CD8-positive, alpha-beta memory T cell (primary cell): ENCODE measurements at places on chromosomes 16 and 17. TPM values are rescaled to one million over a fixed set of nuclear protein-coding genes. Genes with fewer than 3 reads are reported as not detected.

GRCh38 chr16:13938480-13938879, 18.5 kb downstream of the ERCC4 start:
- H3K36me3 ChIP-seq, result peaks cover 15% of the 10 kb centered on the region
- H3K27ac ChIP-seq, result no peak overlapping the region
- H3K27me3 ChIP-seq, result no peaks in the 10 kb centered on the region
- no peak overlapping the region for H3K4me3 ChIP-seq
- no peaks in the 10 kb centered on the region for H3K4me1 ChIP-seq

The ACSM2A gene
- total RNA-seq, result not detected

The ZFHX3 gene
- 0.20 TPM for total RNA-seq

The TMEM100 gene
- not detected for total RNA-seq

GRCh38 chr16:50744881-50745280, 3.0 kb downstream of the CYLD start:
- H3K4me3 ChIP-seq, result peak overlapping the region; percentile 83
- H3K36me3 ChIP-seq, result no peaks in the 10 kb centered on the region
- H3K4me1 ChIP-seq, result peaks cover 54% of the 10 kb centered on the region
- no peak overlapping the region for H3K27ac ChIP-seq
- no peak for DNase-seq

The FBXW10B gene
- total RNA-seq, result 0.89 TPM

- H3K27me3 ChIP-seq, result no peaks in the 10 kb centered on the region
- H3K36me3 ChIP-seq, result no peaks in the 10 kb centered on the region
- no peak overlapping the region for H3K4me3 ChIP-seq
- H3K27ac ChIP-seq, result no peak overlapping the region
Observed at GRCh38 chr17:27378482-27379175, 77.6 kb upstream of the KSR1 start.

GRCh38 chr17:77698903-77699623, 259.4 kb upstream of the TNRC6C start:
- no peak for DNase-seq
- no peak overlapping the region for H3K27ac ChIP-seq
- H3K4me3 ChIP-seq, result no peak overlapping the region
- H3K36me3 ChIP-seq, result no peaks in the 10 kb centered on the region

DNA sequence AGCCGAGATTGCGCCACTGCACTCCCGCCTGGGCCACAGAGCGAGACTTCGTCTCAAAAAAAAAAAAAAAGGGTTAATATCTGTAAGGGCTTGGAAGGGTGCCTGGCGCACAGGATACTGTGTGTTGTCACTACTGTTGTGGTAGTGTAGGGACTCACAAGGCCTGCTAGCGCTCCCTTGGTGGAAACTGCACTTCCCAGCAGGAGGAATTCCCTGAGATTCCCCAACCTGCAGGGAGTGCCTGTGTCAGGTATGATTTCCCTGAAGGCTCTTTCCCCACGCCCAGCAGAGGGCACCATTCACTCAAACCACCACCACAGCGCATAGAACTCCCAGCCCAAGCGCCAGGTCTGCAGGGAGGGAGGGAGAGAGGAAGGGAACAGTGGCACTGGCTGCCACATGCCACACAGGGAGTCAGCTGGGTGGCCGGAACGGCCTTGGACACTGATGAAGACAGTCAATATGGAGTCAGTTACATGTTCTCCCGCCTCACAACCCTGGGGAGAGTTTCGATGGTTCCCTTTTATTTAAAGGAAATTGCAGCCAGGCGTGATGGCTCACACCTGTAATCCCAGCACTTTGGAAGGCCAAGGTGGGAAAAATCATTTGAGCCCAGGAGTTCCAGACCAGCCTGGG, 32.7 kb upstream of the CDH1 start:
- peak; percentile 30 for DNase-seq
- no peak overlapping the region for H3K27ac ChIP-seq
- H3K4me3 ChIP-seq, result no peak overlapping the region

DNA sequence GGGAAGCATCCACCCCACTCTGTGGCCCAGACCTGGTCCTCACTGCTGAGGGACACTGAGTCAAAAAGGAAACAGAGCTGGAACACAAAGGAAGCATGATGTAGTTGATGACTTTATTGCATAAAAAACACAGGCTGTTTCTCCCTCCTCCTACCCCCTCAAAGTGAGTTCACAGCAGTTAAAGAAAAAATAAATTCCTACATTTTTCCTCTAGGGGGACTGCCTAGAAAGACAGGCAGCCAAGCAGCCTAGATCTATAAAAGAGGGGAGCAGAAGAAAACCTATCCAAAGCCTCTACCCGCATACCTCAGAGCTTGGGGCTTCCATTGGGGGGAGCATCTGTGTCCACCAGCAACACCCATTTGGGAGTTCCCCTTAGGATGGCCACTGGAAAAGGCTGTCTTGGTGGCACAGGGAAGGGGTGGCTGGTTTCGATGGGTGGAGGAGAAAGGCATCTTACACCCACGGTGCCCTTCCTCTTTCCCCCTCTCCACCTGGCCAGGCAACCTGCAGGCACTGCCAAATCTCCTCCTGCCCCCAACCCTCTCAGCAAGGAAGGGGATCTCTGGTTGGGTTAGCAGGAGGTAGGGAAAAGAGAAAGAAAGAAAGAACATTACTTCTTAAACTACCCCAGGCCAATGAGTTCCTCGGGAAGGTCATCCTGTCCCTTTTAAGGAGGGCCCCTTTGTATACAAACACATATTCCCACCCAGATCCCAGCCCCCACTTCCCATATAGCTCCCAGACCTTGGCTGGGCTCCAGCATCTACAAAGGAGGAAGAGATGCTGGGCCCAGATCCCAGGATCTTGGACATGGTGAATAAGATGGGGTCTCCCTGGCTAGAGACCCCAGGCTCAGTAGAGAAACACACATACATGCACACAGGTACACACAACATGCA, 4.0 kb upstream of the SCRN2 start:
- no peak overlapping the region for H3K4me3 ChIP-seq
- H3K27ac ChIP-seq, result no peak overlapping the region
- no peaks in the 10 kb centered on the region for H3K36me3 ChIP-seq
- peaks cover 35% of the 10 kb centered on the region for H3K4me1 ChIP-seq
